ENCODE measurements at places on chromosomes 7 and 10.

DNA sequence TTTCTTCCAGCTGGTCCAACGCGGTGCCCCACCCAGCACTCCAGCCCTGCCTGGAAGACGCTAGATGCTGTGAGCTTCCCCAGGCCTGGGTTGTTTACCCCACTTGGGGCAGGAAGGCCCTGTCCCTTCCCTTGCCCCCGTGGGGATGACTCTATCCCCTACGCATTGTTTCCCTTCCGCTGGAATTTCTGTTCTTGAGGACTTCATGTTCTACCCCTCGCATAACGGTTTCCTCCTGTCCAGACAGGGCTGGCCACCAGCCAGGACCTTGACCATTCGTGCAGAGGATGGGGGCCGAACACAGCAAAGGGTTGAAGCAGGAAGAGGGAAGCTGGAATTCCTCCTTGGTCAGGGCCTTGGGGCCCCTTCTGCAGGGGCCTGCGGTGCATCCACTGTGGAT is 14.7 kb upstream of the SERPINE1 start:
- no peak for DNase-seq

DNA sequence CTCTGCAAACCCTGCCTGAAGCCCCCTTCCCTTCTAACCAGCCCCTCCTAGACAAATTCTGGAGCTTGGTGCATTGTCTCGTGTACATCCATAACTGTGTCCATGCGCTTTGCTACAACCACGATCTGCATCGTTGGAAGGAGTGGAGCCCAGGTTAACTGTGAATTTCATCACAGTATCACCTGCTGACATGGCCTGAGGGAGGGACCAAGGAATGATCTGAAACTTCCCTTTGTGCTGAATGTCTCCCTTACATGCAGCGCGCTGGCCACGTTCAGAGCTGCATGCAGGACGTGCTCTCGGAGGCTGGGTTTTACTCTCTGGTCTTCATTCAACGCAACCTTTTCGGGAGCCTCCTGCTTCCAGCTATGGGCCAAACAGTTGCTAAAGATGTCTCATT is 222.3 kb downstream of the CUX1 start:
- no peak for DNase-seq

GRCh38 chr7:140404565-140405065 is 757 bp downstream of the RAB19 start:
- peak; percentile 99 for DNase-seq

DNA sequence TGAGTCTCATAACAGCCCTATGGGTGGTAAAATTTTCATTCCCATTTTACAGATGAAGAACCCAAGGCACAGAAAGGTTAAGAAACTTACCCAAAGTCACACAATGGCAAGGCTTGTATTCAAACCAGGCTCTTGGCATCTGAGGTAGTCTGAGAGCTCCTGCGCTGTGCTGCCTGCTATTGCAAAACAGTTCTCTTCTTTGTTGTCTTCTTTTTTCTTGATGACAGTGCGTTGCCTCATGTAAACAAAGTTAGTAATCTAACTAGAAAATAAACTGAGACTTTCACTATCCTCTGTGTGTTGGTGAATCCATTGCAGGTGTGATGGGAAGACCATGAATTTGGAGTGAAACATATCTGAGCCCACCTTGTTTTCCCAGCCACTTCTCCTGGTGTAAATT is 240.8 kb downstream of the PTEN start:
- no peak for DNase-seq

GRCh38 chr10:85786401-85786899 is 580.1 kb downstream of the GRID1 start:
- peak; percentile 4 for DNase-seq

DNA sequence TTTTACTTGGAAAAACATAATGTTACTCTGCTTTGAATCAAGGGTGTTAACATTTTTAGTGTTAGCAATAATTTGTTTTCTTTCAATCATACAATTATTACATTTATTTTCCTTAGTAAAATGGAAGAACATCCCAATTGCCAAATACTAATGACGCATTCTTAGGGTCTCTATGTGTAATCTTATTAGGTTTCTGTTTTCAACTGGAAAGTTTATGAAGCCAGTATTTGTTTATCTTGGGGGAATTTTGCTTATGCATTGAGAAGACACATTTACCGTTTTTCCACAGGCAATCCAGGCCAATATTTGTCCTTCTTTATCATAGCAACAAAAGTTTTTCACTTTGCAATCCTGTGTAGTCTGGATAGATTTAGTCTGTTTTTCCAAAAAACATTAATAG is 134.5 kb downstream of the CPED1 start:
- DNase-seq = no peak

DNA sequence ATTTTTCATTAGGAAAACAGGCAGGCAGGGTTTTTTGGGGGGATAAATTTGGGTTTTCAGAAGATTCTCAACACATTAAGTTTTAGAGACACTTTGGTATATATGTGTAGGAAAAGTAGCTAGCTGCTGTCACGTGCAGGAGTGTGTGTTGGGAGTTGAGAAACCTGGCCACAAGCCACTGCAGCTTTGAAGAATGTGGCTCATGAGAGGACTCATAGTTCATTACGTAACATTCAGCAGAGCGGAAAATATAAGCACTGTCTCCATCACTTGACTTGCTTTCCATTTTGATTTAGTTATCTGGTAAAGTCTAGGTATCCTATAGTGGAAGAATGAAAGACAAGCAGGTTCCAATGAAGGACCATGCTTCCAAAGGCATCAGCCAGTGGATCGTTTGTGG is 31.2 kb downstream of the SMNDC1 start:
- DNase-seq = peak; percentile 76

DNA sequence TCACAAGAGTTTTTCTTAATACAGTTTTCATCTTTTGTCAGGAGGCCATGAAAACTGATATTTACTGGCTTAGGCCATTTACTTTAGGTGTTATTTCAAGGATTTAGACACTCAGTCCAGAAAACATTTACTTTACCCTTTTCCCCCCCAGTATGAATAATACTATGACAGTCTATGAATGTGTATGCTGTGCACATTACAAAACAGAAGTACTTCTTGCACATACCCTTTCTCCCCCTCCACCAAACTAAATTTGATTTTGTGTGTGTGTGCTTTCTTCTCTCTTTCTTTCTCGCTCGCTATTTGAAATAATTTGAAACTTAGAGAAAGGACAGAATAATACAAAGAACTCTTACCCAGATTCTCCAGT is 41.3 kb downstream of the RBM33 start:
- DNase-seq = no peak

DNA sequence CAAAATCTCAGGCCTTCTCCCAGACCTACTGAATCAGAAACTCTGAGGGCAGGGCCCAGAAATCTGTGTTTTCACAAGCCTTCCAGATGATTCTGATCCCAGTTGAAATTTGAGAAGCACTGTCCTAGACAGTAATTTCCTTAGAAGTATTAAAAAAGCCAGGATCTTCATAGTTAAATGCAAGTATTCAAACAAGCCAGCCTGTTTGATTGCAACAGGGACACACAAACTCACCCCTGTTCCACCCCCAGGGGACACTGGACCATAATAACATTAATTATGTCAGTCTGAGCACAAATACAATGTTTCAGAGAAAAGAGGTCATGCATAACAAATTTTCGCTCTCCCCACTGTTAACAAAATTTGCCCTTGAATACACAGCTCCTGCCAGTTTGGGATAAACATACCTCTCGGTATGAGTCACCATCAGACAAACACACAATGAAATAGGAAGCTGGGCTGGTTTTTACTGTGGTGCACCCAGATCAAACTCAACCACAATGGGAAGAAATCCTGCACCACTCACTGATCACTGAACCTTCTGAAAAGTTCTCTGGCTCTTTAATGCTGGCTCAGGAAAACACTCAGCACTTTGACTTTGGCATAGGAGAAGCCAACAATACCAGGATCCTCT is 34.3 kb downstream of the ABLIM1 start:
- peak; percentile 83 for DNase-seq

DNA sequence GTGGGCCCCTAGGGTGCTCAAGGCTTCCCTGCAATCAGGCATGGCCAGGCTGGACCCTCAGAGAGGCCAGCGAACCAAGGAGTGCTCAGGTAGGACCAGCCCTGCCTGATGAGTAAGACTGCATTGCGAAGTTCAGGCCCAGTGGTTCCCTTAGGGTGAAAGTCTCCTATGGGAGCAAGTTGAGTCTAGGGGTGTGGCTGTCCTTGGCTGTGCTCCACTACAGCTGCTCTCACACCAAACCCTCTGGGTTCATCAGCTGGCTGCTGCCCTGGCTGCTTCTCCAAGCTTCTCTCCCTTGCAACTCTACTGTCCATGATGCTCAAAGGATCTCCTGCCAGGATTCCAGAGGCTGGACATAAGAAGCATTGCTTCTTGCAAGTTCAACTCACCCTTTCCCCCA is 18.7 kb downstream of the FAM25A start:
- no peak for DNase-seq
